ENCODE measurements at places on chromosomes 4 and X.

GRCh38 chr4:122665161-122665929 lies 44.5 kb upstream of the IL21 start:
- no peak for DNase-seq

- no peak for DNase-seq
These were observed 73.9 kb downstream of the SERTM2 start for GRCh38 chrX:111585337-111585736.

DNA sequence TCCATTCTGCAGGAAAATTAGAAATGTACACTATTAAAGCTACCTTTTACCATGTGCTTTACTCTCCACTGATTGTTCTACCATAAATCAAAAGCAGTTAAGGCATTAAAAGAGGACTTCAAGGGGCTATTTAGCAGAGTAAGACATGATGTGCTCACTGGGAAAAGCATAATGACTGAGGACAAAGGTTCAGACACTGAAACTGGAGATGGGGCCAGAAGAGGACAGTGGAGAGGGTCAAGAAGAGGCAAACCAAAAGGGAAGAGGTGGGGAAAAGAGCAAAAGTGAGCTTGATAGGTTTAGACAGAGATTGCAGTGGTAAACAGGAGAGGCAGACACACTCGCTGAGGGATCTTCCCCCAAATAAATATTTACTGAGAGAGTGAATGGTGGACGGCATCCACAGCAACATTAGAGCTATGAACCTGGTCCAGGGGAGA lies 23.8 kb downstream of the SH3RF1 start:
- DNase-seq = no peak

DNA sequence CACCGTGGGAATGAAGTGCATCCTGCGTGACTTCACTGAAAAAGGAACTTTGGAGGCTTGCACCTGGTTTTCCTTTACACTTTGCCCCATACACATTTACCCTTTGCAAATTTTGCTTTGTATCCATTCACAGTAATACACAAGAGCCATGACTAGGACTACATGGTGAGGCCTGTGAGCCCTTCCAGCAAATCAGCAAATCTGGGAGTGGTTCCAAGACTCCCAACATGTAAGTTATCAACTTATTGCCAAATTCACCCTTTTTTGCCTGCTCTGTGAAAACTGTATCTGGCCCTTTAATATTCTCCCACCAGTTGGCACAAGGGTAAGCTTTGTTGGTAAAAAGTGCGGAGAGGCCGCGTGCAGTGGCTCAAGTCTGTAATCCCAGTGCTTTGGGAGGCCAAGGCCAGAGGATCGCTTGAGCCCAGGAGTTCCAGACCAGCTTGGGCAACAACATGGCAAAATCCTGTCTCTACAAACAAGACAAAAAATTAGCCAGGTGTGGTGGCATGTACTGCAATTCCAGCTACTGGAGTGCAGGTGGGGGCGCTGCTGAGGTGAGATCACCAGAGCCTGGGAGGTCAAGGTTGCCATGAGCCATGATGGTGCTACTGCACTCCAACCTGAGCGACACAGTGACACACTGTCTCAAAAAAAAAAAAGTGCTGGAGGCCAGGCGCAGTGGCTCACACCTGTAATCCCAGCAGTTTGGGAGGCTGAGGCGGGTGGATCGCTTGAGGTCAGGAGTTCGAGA lies 5.0 kb downstream of the PRMT9 start:
- DNase-seq = peak; percentile 60

Data from activated CD4-positive, alpha-beta T cell treated with anti-CD3 and anti-CD28 coated beads, Interleukin-2, amount 10 ng/mL, durations not matched to agents 24 days and 14 days (primary cell).